Vagina (tissue), 2 donors: ENCODE measurements at places on chromosomes 4 and X.

GRCh38 chr4:86916392-86916791 lies 18.4 kb upstream of the AFF1 start:
- no peak for DNase-seq

DNA sequence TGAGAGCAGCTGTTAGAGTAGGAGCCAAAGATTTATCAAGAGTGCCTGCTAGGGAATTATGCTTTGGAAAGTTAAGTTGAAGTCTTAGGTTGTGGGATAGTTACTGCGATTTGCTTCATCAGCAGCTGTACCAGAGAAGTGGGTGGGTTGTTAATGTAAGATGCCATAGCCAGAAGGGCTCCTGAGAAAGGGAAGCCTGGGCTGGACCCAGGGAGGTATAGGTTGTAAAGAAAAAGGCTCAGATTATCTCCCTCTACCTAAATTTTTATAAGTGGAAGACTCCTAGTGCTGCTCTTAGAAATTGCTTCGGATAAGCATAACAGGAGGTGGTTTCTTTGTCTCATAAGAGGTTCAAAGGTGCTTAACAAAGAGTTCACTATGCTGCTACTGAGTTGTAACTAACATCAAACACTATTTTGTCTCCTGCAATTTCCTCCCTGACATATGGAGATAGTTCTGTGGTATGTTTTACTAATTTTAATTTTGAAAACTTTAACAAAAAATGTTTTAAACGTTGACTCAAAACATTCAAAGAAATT lies 356.9 kb downstream of the DTHD1 start:
- no peak for DNase-seq

DNA sequence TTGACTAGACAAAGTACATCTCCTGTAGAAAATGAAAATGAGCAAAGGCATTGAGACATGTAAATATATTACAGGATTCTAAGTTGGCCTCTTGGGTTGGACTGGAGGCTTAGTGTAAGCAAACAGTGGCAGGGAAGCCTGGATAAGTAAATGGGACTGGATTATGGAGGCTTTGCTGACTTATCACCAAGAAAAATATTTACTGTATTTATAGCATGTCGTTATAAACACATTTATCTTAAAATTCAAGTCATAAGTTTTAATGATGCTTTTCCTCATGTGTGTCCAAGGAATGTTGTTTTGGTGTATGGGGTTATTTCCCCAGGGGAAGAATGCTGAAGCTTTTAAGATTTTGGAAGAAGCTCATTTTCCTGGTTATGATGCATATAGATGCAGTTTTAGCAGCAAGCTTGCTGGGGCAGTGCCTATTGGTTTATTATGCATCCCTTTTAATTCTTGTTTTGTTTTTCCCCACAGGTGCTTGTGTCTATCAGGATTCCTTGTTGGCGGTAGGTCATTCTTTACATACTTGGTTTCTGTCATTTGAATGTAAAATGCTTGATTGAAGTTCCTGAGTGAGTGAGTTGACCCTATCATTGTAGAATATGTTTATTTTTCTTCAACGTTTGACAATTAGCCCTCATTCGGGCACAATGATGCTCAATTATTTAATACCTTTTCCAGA lies 8.5 kb downstream of the FRAS1 start:
- no peak for DNase-seq

- DNase-seq = no peak
Observed at GRCh38 chr4:128700659-128701350, 108.7 kb upstream of the JADE1 start.

DNA sequence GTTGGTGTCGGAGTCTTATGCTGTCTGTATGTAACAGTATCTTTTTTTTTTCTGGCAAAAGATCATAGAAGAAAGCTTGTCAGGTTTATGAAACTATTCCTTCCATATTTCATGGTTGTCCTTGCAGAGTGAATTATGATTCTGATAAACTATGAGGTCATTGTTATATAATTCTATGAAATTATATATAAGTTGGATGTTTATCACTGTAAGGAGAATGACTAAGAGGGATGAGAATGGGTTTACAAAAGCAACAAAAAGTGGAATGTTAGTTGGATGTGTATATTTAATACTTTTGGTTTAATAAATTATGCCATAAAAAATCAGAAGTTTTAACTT lies 43.1 kb downstream of the RAPGEF2 start:
- no peak for DNase-seq

DNA sequence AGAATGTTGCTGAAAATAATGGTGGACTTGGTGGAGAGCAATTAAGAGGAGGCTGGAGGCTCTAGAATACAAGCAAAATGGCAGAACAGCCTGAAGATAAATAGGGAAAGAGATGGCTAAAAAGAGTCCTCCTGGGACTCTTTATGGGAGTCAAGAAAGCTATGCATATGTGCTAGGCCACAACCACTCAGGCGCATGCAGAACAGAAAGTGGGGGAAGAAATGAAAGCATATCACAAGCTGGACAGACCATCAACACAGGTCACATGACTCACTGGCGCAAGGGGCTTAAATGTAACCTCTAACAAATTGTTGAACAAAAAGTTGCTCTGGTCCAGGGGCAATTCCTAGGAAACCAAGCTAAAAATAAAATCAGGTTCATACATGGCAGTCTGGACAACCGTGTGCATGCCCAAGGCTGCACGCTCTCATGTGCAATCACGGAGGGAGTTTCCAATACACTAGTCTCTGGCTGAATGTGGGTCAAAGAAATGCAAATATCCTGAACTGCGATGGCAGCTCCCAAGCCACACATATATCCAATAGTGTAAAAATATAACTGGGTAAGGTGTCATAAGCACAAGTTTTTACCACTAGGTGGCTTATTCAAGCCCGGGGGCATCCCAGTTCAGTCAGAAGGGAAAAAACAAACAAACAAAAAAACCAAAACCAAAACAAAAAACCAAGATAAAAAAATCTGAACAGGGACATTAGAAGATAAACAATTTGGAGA lies 45.4 kb downstream of the ZNF711 start:
- DNase-seq = no peak

DNA sequence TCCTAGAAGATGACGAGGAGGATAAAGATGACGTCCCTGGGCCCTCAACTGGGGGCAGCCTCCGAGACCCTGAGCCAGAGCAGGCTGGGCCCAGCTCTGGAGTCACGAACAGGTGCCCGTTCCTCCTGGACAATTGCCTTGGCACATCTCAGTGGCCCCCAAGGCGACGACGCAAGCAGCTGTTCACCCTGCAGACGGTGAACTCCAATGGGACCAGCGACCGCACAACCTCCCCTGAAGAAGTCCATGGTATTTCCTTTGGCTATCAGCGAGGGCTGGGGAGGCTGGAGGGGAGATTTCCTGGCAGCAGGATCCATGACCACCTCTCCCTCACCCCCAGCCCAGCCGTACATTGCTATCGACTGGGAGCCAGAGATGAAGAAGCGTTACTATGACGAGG lies 11.9 kb downstream of the USP11 start:
- no peak for DNase-seq

DNA sequence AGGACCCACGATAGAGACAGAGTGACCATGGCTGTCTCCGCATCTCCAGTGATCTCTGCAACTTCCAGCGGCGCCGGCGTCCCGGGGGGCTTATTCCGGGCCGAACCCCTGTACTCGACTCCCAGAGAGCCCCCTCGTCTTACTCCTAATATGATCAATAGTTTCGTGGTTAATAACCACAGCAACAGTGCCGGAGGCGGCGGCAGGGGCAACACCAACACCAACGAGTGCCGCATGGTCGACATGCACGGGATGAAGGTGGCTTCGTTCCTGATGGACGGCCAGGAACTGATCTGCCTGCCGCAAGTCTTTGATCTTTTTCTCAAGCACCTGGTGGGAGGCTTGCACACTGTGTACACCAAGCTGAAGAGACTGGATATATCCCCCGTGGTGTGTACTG lies 343 bp downstream of the DACH2 start:
- DNase-seq = no peak

- DNase-seq = no peak
Observed at GRCh38 chr4:166230841-166231240, 357.8 kb downstream of the TLL1 start.

GRCh38 chr4:2092669-2093053 lies 33.5 kb downstream of the NAT8L start:
- DNase-seq = no peak

- no peak for DNase-seq
Observed at GRCh38 chrX:132058975-132059374, 35.9 kb downstream of the STK26 start.

GRCh38 chr4:1327526-1328266 lies 19.3 kb upstream of the UVSSA start:
- no peak for DNase-seq

DNA sequence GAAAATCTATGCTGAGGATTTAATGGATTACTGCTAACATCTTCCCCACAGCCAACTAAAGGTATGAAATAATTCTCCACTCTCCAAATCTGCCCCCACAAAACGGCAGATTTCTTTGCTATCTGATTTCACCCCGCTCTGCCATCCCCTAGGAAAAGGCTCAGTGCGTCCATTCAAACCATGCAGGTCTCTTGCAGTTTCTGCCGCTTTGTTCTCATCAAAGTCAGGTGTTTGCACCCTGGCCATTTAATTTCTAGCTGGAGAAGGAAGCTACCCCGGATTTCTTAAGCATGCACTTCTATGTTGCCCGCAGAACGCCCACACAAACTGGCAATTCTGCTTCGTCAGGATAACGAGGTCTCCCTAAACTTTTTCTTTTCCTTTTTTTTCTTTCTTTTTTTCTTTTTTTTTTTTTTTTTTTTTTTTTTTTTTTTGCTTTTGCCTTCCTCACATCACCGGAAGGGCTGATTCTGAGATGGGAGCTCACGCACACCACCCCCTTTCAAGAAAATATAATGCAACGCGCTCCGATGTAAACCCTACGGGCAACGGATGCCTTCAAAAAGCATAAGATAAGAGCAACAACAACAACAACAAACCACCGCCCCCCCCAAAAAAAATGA lies 3.3 kb downstream of the NLGN4X start:
- no peak for DNase-seq

- no peak for DNase-seq
Observed at GRCh38 chrX:72306851-72307645, 1.3 kb upstream of the CITED1 start.

DNA sequence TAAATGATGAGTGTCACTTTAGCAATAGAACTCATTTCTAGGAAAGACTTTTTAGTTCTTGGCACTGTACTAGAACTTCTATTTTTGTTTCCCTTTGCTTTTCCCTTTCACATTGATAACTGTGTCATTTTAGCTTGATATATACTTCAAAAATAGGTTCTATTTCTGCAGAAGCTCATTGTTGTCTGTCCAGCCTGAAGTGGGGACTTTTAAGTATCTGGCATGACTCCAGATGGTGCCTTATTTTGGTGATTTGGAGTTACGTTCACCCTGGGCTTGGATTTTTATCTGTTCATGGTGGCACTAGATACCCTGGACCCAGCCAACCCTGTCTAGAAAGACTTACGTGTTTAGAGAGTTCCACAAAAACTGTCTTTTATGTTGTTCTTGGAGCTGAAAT lies 3.4 kb downstream of the ABHD18 start:
- no peak for DNase-seq

- no peak for DNase-seq
Observed at GRCh38 chrX:145856181-145856580, 38.6 kb downstream of the SLITRK2 start.

DNA sequence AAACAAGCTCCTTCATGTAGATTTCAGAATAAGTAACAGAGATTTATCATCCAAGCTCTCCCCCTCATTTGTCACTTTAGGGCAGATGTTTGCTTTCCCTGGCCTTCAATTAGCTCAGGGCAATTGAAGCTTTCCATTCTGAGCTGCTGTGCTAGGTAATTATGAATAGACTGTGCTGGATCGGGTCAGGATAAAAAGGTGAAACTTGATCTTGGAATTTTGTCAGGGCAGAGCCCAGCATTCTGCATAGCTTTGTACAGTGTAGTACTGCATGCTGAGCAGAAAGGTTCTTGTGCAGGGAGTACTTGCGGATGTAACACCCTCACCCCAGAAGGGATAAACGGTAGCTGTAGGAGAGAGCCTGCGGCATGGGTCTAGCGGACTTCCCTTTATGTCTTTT lies 64.0 kb upstream of the CLDN34 start:
- DNase-seq = no peak

DNA sequence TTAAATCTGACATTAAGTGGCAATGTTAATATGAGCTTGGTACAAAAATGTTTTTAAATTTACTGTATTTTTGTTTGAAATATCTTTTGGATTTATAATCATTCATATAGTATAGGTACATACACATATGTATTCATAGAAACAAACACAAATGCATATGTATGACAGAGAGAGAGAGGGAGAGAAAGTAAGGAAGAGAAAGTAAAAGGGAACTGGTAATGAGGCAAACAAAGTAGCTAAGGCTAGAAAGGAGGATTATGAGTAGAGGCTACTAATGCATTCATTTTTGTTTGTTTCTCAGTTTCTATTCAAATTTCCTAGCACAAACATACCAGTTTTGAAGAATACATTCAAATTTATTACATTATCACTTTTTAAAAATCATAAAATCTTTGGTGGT lies 132.4 kb downstream of the GLRA3 start:
- DNase-seq = no peak

GRCh38 chr4:126954537-126955291 lies 678.0 kb upstream of the INTU start:
- DNase-seq = no peak

GRCh38 chrX:15299941-15300851 lies 15.2 kb downstream of the ASB11 start:
- no peak for DNase-seq

DNA sequence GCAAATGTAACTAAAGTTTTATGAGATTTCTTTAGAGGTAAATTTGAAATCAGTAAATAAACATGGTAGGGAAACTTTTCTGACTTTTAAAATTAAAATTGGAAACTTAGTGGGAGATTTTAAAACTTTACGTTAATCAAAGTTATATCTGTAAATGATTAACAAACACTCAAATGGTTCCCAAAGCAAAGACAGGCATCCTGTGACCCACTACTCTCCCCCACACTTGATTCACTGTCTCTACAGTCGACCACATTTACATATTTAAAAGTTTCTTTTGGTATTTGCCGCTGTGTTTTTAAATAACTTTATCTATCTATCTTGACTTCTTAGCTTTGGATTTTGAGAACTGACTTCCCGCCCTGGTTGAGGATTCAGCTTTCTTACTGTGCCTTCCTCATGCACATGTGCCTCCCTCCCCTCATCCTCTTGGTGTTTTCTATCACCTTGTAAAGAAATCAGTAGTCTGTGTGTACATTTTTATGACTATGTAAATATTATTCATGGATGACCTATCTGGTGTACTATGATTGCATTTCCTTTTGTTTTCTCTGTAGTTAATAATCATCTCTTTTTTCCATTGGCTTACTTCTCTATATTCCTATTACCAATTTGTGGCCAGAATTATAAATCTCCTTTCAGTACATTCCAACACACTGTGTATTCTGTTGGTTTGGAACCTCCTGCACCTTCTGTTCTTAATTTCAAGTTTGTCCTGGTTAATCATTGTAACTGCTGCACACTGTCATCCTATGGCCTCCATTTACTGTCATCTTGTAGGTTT lies 72.6 kb downstream of the WWC2 start:
- no peak for DNase-seq

DNA sequence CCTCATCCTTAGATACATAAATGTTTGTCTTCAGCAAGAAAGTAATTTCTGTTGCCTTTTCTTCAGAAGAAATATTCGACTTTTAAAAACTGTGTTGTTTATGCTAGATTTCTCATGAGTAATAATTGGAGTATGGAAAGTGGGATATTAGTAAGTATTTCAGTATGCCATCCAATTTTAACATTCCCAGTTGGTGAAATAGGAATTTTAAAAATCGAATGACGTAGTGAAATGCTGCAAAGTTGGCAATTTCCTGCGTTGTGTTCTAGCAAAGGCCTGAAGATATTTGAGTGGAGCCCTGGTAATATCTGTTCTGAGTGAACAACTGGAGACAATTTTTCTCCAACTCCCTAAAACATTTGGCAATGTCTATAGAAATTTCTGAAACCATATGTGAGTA lies 190.1 kb downstream of the ZNF330 start:
- no peak for DNase-seq
